Activated CD4-positive, alpha-beta T cell treated with anti-CD3 and anti-CD28 coated beads, Interleukin-2, amount 10 ng/mL, durations not matched to agents 24 days and 14 days (primary cell): ENCODE measurements at places on chromosomes 4 and X.
A peak's percentile ranks its signal among the peaks of the same experiment; 100 is the strongest.

GRCh38 chrX:133880032-133880443, 105.4 kb downstream of the GPC3 start:
- DNase-seq = no peak

DNA sequence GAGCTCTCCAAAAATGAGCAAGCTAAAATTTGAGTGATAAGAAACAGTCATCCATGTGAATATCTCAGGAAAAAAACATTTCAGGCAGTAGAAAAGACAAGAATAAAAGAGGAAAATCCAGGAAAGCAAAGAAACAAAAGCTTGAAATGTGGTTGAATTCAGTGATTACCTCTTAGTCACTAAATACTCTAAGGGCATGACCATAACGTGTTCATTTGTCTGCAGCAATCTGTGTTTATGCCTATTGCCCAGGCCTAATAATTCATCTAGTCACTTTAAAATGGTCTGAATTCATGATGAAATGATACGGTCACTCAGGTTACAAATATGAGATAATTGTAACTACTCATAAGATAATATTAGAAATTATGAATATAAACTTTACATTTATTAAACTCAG, 837.9 kb downstream of the STPG2 start:
- no peak for DNase-seq

DNA sequence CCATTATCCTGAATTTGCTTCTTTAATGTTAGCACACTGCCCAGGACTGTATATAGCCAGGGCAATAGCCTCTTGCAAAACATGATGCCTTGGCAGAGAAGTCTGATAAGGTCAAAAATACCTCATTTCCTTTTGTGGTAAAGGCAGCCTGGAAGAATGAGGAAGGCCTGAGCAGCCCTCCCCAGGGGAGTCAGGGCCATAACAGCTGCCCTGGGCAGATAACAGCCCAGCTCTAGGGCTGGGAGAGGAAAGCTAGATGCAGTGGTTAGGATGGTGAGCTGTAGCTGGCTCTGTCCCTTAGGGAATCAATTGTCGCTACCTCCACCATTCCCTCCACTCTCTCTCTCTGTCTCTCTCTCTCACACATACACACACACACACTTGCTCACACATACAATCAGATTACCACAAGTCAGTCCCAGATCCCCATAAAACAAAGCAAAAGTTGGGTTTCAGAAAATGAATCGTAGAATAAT, 29.2 kb downstream of the EFHC2 start:
- DNase-seq = no peak

DNA sequence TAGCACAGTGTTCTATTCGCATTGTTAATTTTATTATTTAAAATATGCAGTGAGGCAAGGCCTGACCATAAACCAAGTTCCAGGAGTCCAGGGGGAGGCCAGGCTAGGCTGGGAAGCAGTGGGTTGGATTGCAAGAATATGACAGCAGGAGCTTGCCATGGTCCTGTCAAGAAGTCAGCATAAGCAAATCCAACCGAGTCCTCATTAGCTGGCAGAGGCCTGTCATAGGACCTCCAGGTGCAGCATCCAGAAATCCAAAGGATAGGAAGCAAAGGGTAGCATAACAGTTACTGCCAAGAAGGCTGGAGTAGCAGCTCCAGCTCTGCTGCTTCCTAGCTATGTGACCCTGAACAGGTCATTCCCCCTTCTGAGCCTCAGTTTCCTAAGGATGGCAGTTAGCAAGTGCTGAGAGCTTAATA, 13.4 kb downstream of the PJA1 start:
- DNase-seq = no peak

- DNase-seq = peak; percentile 53
These were observed 17.2 kb upstream of the SCRG1 start for GRCh38 chr4:173415885-173416653.

DNA sequence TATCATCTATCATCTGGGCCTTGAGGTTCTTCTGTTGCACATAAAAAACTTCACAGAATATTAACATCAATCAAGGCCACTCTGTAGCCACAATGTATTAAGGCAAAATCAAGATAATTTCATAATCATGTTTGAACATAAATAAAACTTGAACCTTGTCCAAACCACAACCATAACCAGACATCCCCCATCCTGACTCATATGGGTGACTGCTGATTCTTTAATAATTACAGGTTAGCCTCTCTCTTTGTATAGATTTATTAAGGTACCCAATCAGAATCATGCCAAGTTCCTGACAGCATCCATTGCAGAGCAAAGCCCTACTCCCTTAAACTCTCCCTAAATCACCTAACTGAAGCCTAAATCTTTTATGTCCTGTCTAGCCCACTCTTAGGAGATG, 16.7 kb upstream of the AREG start:
- no peak for DNase-seq

GRCh38 chrX:254630-255215, 26.5 kb upstream of the PLCXD1 start:
- DNase-seq = peak; percentile 47

GRCh38 chrX:133053861-133054598, 42.9 kb downstream of the USP26 start:
- DNase-seq = no peak

GRCh38 chr4:158170691-158171561, 1.9 kb downstream of the GASK1B start:
- peak; percentile 68 for DNase-seq

DNA sequence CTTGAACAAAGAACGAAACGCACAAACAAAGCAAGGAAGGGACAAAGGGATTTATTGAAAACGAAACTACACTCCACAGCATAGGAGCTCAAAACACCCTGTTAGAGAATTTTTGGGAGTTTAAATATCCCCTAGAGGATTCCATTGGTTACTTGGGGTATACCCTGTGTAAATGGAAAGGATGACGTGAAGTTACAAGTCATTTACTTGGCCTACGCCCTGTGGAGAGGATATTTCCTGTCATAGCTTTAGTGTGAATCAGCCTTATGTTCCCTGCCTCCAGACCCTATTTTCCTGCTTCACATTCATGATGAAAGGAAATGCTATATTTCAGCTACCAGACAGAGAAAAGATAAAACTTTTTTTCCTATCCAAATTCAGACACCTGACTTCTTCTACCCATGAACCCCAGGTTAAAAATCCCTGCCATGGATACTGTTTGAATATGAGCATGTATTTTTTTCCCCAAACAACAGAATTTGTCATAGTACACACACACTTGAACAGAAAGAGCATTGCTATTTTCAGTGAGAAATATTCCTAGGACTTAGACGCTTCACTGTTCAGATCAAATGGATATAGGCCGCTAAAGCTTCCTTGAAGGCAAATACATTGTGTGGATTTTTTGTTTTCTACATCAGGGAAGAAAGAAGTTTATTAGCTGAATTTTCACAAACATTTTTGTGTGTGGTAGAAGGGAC, 20.4 kb downstream of the PIN4 start:
- DNase-seq = no peak

DNA sequence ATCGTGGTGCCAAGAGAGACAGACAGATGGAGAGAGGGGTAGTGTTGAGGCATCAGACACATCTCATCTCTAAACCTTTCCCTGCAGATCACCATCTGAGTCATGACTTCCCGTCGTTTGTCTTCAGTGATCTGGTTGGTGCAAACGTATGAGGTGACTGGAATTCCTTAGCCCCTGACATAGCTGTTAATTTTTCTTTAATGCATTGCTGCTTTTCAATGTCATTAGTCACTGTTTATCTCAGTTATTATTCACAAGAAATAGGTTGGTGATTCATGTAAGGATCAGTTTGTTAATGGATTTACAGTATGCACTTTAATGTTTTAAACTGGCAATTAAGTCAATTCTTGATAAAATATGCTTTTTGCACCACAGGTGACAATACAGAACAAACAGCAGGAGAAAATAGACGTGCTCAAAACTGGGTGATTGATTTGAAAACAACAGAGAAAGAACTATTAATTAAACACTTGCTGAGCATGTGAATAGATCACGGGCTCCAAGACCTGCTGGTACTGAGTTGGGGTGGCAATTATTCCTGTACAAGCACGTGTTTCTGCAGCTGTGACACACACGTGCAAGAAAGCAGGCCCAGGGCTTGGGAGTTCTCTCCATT, 1.3 kb upstream of the TMEM154 start:
- DNase-seq = no peak
